ENCODE measurements at places on chromosomes 3 and 15.
A peak's percentile ranks its signal among the peaks of the same experiment; 100 is the strongest.

DNA sequence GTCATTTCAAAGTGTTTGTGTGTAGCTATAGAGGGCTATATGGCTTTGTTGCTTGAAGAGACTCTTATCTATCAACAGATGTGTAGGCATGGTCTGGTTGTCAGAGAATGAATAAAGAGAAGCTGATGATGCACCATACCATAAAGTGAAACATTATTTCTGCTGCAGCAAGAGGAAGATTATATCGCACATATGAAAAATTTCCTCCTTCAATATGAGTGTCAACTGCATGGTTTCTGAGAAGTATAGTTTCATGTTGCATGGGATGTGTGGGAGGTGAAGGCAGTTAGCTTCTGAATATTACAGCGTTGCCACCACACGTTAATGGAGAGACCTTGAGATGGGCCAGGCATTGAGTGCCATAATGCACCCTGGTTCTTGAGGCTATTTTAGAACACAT lies 217.9 kb downstream of the SATB1 start:
- DNase-seq, result no peak

DNA sequence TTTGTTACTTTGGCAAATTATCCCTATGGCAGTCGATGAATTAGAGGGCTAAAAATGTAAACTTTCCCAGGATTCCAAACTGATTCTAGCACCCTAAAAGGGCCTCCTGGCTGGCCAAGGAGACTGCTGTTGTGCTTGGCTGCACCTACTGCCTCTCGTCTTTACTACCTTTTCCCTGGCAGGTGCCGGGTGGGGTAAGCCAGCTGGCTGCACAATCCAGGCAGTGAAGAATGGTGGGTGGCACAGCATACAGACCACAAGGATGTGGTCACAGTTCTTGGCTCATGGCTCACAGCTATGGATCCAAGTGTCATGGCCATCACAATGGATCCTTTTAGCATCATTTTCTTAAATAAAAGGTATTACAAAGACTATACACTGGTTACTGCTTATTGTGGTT lies 20.7 kb upstream of the SLC25A26 start:
- DNase-seq, result no peak

DNA sequence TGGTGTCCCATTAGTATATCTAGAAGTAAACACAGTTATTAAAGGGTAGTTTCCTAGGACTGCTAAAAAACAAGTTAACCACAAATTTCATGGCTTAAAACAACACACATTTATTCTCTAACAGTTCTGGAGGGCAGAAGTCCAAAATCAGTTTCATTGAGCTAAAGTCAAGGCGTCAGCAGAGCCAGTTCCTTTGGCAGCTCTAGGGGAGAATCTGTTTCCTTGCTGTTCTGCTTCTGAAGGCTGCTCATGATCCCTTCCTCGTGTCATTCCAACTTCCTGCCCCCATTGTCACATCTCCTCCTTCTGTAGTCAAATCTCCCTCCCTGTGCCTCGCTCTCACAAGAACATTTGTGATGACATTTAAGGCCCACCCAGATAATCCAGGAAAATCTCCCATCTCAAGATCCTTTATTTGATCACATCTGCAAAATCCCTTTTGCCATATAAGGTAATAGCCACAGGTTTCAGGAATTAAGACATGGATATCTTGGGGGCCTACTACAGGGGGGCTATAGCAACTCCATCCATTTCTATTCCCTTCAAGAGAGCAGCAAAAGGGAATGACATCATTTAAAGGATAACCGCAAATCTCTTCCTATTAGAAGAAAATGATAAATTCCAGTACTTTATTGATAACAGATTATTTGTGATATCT lies 50.1 kb downstream of the GPR176 start:
- no peak for DNase-seq

GRCh38 chr3:157695586-157695985 lies 192.4 kb upstream of the VEPH1 start:
- no peak for DNase-seq

- no peak for DNase-seq
Measured at GRCh38 chr15:51499379-51499976, 123.1 kb downstream of the DMXL2 start.

DNA sequence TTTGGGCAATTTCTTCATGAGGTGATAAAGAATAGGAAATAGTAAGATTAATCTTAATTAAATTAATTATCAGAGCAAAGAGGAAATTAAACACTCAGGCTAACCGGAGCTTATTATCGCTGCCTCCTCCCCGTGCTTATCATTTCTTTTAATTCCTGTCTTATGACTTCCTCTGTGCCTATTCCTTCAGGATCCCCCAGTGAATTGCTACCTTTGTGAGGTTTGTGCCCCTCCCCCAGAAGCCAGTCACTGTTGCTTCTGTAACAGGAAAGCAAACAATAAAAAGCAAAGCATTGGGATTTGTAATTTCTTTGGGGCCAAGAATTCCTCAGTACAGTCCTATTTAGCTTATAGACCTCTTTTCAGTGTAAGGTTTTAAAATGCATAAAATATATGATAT lies 164.5 kb downstream of the CADPS start:
- no peak for DNase-seq

GRCh38 chr3:169383770-169384169 lies 279.7 kb downstream of the MECOM start:
- no peak for DNase-seq

DNA sequence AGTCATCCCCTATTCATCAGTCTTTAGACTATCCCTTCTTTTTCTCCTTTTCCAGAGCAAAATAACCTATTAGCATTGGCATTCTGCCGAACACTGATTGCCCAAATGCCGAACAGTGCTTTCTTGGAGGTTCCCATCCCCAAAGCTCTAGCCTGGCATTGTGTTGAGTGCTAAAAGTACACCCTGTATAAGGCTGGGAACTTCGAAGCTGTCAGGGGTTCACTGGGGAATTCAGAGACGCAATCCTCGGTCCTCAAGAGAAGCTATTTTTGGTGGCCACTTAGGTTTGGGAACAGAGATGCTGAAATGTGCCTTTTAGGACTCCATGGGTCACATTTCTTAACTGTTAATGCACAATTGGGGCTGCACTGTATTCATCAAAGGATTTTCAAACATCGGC lies 8.4 kb downstream of the FRMD5 start:
- DNase-seq, result no peak

DNA sequence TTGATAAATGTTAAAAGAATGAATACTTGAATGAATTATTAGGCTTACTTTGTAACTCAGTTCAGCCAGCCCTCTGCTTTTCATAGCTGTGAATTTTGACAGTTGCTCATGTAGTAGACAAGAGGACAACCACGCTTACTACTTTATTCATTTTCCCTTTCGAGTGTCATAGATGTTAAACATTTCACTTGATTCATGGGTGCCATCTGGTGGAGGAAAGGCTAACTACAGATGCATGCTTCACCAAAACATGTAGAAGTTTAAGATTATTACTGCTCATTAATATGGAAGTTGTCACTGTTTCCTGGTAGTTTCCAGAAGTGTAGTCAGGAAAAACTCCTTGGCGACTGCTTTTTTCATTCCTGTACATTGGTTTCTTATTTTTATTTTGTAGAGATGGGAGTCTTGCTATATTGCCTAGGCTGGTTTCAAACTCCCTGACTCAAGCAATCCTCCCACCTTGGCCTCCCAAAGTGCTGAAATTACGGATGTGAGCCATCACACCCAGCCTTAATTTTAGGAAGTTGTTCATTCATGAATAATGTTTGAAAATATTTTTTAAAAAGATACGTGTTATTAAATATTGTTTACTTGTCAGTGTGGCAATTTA lies 163.2 kb downstream of the B3GALNT1 start:
- DNase-seq, result peak; percentile 50

GRCh38 chr3:99795573-99795972 lies 22.1 kb upstream of the CMSS1 start:
- no peak for DNase-seq

DNA sequence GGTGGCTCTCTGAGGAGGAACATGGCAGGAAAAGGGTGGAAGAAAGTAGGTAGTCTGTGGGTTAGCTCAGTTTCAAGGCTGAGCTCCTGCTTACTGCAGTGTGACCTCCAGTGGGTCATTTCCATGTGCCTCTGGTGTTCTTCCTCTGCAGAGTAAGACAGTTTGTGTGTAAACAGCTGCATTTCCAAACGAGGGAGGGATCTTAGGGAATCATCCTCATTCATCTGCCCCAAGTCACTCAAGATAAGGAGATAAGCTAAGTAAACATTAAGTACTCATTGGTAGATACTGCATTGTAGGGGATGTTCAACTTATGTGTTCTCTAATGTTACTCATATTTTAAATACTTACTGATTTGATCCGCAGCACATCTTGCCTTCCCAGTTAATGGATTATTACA lies 83.6 kb downstream of the CLSTN2 start:
- no peak for DNase-seq

DNA sequence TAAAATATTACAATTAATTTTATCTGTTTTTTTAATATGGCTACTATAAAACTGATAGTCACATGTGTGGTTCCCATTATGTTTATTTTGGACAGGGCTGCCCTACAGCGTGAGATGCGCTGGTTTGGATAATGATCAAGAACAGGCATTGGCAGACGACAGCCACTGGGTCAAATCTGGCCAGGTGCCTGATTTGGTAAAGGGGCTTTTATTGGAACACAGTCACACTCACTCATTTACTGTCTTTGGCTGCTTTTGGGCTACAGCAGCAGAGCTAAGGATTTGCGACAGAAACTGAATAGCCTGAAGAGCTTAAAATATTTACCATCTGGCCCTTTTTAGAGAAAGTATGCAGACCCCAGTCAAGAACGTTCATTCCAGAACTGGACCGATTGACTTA lies 724.2 kb upstream of the CFAP20DC start:
- no peak for DNase-seq

GRCh38 chr15:57703387-57703786 lies 3.1 kb upstream of the POLR2M start:
- DNase-seq, result peak; percentile 66
